ENCODE measurements at places on chromosomes 11 and 22. TPM values are rescaled to one million over a fixed set of nuclear protein-coding genes. Genes with fewer than 3 reads are reported as not detected.

The GAL3ST1 gene
- 2.8 TPM for total RNA-seq

The KCNJ1 gene
- not detected for total RNA-seq

The ZP1 gene
- not detected for total RNA-seq

The METTL15 gene
- 25.8 TPM for total RNA-seq

GRCh38 chr11:1262172-1263006, 39.5 kb downstream of the MUC5B start:
- peak; percentile 96 for DNase-seq

- no peak for DNase-seq
Measured at GRCh38 chr11:47067401-47067800, 109.3 kb downstream of the ARFGAP2 start.

GRCh38 chr11:90251599-90251998, 28.8 kb upstream of the CHORDC1 start:
- DNase-seq = no peak

DNA sequence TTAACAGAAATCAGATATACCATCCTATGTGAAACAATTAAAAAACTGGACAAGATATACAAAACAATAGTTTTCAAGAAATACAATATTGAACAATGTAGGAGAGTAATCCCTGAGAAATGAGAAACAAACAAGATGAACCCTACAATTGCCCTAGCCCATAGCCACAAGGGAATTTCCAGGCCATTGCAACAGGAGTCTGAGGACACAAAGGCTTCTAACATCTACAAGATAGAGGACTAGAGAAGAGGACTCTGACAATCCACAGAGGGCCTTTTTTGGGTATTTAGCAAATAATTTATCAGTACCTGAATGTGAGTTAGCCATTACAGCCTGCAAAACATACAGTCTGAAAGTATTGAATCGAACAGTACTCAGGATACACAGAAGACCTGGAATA, 251.7 kb downstream of the GRM5 start:
- no peak for DNase-seq

- no peak for DNase-seq
Measured at GRCh38 chr11:26878959-26879581, 114.8 kb upstream of the FIBIN start.
